CD4-positive, alpha-beta T cell treated with Interleukin-6 at 100 ng/mL for 8 hours (primary cell): ENCODE measurements at places on chromosomes 16 and 17.

DNA sequence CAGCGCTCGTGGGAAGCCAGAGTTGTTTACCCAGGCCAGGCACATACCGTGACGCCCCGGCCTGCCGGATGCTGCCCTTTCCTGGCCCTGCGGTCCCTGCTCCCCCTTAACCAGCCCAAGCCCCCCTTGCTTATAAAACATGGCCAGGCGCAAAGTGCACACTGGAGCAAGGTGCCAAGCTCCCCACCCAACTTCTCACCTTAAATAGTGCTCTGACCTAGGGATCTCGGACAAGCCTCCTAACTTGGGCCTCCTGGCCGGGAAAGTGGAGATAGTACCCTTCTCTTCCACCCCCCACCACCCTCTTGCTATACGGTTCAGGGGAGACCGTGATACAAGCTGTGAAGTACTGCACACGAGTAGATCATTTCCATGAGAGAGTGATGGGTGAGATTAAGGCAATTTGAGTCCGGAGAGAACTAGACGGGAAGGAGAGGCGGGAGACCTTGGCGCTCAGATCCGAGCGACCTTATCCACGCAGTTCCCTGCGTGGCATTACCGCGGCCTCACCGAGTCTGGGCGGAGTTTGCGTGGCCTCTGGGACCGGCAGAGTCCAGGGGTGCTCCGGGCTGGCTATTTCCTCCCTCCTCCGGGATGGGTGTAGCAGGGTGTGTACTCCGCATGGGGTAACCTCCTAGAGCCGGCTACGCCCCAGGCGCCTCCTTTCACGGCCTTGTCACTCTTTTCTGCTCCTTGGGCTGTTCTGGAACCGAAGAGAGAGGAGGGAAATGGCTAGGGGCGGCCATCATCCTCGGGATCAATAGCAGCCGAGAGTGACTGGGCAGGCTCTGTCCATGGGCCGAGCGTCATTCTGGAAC is 4.4 kb upstream of the LHX1 start:
- no peak for DNase-seq

GRCh38 chr17:14341866-14342265 is 41.0 kb downstream of the HS3ST3B1 start:
- no peak for DNase-seq

DNA sequence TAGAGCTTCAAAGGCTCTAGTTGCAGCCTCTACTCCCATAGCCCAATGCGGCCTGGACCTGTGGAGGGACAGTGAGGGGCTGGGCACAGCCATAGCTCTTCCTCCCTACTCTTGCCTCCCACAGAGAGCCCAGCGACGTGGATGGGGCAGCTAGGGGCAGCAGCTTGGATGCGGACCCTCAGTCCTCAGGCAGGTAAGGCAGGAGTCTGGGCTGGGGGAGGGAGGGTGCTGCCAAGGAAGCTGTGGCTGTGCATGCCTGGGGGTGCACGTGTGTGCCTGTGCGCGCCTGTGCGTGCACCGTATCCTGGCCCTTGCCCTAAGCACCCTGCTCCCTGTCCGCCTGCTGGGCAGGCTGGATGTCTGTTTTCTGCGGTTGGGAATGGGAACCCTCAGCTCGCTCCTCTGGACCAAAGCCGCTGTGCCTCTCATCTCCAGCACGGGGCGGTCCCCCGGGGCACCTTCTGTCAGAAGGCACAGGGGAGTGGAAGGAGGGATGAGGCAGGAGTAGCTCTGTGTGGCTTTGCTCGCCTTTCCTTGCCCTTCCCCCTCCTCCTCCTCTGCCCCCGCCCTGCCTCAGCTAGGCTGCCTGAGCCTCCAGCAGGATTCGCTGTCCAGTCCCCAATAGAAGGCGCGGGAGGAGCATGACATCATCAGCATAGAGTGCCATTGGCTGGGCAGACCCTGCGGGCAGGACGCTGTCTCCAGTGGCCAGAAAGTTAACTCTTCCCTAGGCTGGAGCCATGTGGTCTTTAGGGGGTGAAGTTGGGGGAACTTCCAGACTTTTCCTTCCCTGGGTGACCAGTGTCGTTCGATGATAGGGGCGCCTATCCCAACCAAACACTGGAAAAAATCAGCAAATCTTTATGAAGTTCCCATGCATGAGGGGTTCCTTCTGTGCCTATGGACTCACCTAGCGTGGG is 797 bp downstream of the PRCD start:
- DNase-seq, result no peak

DNA sequence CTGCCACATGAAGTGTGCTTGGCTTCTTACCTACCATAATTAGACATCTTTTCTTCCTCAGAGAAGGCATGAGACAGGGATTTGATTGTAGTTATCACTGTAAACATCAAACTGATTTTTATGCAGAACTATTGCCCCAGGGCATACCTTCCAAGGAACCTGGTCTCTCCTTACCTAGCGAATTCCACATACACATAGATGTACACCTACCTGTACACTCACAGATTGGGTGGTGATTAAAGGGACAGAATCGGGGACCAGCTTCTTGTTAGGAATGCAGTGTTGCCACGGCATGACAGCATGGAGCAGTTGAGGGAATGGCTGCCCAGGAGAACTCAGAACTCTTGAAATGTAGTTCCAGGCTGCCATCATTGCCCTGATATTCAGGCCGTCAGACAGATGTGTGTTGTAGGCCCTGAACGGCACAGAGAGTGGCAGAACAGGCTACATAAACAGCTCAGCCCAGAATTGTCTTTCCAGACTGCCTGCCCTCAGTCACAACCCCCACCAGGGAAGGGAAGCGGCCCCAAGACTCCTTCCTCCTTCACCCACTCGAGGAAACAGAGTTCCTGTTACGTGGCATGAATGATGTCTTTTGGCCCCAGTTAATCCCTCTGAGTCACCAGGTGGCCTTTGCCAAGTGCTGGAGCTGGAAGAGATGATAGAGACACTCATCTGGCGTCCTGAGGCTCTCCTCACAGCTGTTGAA is 17.8 kb upstream of the NAGLU start:
- DNase-seq, result no peak

DNA sequence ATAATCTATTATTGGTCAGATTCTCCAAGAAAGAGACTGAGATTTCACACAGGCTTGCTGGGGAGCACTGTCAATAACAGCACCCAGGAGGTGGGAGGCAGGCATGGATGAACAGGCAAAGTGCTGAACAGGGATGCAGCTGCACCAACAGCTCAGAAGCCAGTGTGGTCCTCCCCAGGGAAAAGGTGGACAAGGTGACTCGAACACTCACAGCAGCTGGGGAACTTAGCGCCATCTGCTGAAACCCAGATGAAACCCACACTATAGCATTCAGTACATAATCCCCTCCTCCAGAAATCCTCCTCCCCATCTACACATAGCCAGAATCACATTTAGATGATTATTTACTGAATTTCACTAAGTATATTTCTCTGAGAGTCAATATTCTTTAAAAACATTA is 255.2 kb upstream of the WSB1 start:
- DNase-seq, result no peak

DNA sequence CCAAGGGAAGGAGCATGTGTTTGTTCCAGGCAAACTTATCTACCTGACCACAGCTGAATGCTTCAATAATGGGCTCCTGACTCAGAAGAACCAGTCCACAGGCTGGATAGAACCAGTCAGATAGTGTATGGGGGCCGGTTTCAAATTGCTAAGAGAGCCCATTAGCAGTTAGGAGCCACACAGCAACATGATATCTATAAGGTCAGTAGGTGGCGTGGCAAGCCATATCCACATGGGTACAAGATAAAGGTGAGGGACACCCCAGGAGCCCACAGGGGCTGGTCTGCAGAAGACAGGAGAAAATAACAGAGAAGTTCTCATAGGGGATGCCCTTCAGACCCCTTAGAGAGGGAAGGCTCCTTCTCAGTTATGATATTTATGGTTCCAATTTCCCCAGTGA is 31.6 kb upstream of the CDRT15 start:
- DNase-seq, result peak; percentile 5

DNA sequence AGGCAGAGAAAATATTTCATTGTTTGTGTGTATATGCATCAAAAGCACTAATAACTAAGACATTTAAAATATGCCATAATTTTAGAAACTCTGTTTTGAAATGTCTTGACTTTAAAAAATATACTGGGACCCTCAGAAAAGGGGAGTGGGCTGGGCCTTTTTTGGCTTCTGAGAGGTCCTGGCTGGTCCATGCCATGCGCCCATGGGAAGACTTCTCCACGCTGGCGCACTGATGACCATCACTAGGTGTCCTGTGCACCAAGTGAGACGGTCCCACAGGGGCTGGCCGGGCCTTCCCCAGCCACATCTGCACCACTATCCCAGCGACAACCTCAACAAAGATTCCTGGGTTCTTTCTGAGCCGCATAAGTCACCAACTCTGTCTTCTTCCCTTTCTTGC is 27.0 kb upstream of the WFIKKN2 start:
- no peak for DNase-seq

GRCh38 chr16:74871608-74872007 is 97.0 kb upstream of the FA2H start:
- no peak for DNase-seq

GRCh38 chr17:50273654-50274040 is 619 bp upstream of the TMEM92 start:
- DNase-seq, result no peak

DNA sequence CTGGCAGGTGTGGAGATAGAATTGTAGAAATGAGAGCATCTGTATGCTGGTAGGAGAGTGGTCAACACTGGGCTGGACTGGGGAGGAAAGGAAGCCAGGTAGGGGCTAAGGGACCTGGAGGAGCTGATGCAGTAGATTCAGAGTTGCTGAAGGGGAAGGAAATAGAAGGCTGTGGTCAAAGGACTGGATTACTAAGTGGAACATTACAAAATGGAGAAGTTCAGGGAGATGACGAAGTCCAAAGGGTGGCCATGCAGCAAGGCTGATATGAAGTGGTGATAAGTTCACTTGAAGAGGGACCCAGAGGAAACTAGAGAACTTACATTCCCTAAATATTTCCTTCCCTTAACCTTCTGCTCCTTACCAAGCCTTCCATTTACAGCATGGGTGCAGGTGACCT is 8.6 kb upstream of the CCL2 start:
- DNase-seq, result no peak

GRCh38 chr17:40431231-40431602 is 12.0 kb upstream of the IGFBP4 start:
- DNase-seq, result no peak

GRCh38 chr16:78045865-78046581 is 23.7 kb downstream of the CLEC3A start:
- DNase-seq, result no peak

GRCh38 chr17:8384801-8385378 is 1.9 kb upstream of the RPL26 start:
- DNase-seq, result no peak

DNA sequence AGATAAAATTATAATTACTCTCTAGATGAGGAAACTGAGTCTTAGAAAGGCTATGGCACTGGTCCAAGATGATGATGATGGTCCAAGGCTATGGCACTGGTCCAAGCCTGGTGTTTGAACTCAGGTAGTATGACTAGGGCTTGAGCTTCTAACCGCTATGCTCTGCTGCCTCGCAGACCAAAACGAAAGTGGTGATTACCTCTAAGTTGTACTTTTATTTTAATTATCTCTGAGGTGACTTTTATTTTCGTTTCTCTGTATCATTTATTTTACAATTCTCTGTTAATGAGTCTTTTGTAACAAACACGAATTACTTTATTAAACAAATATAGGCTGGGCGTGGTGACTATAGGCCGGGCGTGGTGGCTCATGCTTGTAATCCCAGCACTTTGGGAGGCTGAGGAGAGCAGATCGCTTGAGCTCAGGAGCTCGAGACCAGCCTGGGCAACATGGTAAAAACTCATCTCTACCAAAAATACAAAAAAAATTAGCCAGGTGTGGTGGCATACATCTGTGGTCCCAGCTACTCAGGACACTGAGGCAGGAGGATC is 5.6 kb downstream of the REXO5 start:
- no peak for DNase-seq

- DNase-seq, result no peak
Observed at GRCh38 chr17:35287286-35287811, 44.5 kb downstream of the SLFN5 start.

DNA sequence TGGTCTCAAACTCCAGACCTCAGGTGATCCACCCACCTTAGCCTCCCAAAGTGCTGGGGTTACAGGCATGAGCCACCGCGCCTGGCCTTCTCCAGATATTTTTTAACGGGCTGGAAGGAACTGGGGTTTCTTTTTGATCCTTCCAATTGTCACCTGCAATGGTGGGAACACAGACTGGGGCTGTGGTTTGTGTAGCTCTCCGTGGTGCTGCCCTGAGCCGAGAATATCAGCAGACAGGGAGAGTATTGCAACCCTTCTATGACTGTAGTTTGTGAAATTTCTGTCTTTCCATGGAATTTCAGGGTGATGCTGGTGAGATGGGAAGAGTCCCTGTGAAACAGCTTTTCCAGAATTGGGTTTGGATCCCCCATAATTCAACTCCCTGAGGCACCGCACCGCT is 263.5 kb downstream of the ENGASE start:
- DNase-seq, result no peak

DNA sequence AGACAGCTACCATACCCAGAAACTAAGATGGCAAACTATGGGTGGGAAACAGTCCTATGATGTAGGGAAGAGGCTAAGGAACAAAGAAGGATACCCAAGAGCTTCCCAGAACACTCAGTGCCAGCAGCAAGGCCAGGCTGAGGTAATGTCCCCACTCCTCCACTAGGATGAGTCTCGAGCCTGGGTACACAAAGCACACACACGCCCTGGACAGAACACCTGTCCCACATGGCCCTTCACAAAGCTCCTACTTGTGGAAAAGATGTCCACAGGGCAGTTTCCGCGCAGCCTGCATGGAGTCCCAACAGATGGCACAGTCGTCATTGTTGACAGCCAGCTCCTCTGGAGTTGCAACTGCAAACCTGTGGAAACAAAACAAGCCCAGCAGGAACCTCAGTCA is 23.9 kb downstream of the AMFR start:
- DNase-seq, result no peak

GRCh38 chr16:48608871-48609651 is 919 bp downstream of the N4BP1 start:
- DNase-seq, result no peak

- DNase-seq, result no peak
Observed at GRCh38 chr17:35080536-35080935, 17.0 kb upstream of the RFFL start.

DNA sequence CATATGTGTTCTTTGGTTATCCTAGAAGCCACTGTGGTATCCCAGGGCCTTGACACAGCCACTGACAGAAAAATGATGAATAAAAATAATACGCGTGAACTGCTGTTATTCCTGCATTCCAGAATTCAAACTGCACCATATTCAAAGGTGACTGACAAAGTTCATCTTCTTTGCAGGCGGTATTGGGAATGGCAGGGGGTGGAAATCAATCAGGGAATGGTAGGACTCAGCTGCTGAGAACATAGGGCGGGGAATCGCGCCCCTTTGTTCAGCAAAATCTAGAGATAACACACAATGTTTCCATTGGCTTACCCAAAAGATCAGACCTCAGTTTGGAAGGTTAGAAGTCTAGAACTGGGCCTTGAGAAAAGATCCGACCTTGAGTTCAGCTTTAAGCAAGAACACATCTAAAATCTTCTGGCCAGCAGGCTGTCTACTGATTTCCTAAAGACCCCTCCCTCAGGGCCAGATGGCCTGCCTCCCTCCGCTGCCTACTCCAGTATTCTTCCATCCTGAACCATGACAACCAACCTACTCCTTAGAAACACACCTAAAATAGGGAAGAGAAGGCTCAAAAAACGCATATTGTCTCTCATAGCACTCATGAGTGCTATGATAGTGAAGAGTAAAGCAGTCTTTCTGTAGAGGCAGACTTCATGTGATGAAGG is 34.1 kb downstream of the CDK5R1 start:
- no peak for DNase-seq
